NK-92 treated with Interleukin-12 subunit alpha and Interleukin-12 subunit beta, amount 100 ng/mL, for 24 hours (cell line): ENCODE measurements at places on chromosomes 7 and 10.

DNA sequence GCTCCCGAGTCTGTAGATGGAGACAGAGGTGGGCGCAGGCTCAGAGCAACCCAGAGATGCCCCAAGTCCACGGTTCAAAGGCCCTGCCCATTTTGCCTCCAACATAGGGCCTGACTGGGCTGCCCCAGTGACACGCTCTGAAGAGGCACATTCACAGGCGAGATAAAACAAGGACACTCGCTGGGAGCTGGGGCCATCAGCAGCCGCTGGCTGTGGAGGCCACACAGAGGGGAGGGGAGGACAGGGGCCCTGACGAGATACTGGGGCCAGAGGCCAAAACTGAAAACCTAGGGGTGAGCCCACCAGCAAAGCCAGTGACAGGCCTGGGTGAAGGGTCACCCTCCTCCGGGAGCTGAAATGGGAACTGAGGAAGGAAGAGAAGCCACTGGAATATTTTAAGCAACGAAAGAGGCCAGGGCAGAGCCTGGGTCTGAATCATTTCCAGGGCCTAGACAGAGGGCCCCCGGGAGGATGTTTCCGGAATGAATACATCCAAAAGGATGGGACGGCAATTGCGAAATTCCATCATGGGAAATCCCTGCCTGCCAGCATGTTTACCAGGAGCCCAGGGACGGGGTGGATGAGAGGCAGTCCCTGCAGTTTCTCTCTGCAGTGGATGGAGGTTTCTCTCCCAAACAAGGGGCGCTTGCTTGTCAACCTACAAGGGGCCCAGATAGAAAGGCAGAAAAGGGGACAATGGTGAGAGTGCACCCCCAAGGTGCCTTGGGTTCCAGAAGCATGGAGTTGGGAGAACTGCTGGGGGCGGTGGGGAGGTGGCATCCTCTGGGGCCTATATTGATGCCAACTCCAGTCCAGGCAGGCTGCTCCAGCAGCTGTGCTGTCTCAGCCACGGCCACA lies 29.0 kb upstream of the HSPA12A start:
- DNase-seq, result no peak

DNA sequence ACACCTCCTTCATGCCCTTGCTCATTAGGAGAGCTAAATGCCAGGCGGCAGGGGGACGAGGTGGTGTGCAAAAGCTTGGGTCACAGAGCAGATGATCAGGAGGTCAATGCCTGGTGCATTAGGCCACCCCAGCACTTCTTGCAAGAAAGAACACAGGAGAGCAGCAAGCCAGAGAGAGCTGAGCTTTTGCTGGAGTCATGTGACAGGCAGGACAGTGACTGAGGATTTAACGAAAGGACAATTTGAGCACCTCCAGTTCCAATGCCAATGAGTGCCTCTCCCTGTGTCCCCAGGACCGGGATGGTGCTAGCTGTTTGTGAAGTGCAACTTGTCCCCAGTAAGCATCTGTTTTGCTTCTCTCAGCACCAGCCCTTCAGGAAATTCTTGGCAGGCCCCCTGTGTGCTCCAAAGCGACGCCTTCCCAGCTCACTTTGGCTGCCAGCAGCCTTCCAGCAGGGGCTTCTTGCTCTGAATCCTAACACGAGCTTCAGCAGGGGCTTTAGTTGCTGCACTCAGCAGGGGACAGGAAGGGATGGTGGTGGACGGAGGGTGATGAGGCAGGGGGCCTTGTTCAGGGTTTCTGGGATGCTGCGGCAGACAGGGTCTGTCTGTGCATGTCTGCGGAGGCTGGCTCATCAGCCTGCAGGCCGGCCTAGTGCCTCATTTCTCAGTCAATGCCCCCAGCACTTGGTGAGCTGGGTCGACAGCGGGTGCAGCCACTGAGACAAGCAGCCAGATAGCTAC lies 368.1 kb downstream of the RPS24 start:
- DNase-seq, result no peak

- DNase-seq, result no peak
These were observed 58.2 kb downstream of the ABI1 start for GRCh38 chr10:26802527-26802926.

- no peak for DNase-seq
These were observed 530.8 kb downstream of the CNTNAP2 start for GRCh38 chr7:146647445-146647844.

- DNase-seq, result no peak
These were observed 5.9 kb upstream of the INHBA start for GRCh38 chr7:41708581-41709358.

GRCh38 chr10:128995676-128996075 lies 471.4 kb upstream of the MGMT start:
- DNase-seq, result no peak

- no peak for DNase-seq
These were observed 52.1 kb downstream of the MPP7 start for GRCh38 chr10:28250782-28251181.

DNA sequence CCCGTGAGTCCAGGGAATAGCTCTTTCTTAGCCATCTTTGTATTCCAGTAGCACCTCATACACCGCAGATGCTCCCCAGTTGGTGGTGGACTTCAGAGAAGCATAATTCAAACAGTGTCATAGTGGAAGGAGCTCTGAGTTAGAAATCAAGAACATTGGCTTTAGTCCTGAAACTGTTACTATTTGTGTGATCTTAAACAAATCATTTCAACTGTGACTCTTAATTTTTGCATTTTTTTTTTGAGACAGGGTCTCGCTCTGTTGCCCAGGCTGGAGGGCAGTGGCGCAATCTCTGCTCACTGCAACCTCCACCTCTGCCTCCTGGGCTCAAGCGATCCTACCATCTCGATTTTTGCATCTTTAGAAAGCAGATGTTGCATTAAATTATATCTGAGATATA lies 1.8 kb downstream of the BPGM start:
- DNase-seq, result no peak

DNA sequence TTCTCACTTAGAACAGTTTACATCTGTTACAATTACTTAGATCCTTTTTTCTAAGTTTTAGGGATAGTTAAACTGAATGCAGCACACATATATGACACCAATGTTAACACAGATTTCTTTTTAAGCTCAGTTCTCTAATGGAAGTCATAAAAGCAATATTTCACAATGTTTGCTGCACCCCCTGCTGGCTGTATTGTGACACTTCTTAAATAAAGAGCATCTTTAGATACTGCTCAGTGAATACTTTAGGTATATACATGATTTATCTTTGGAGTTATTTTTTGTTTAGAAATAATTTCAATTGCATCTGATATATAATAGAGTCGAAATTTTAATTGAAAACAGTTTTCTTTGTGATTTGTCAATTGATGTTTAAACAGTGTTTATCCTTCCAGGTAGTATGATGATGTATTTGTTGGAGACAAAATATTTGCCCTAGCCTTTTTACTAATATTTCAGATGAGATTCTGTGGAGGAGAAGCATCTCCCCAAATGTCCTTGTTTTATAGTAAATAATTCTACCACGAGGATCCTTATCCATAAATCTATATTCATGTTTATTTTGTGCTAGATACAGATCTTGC lies 174.4 kb downstream of the ST7 start:
- peak; percentile 3 for DNase-seq

DNA sequence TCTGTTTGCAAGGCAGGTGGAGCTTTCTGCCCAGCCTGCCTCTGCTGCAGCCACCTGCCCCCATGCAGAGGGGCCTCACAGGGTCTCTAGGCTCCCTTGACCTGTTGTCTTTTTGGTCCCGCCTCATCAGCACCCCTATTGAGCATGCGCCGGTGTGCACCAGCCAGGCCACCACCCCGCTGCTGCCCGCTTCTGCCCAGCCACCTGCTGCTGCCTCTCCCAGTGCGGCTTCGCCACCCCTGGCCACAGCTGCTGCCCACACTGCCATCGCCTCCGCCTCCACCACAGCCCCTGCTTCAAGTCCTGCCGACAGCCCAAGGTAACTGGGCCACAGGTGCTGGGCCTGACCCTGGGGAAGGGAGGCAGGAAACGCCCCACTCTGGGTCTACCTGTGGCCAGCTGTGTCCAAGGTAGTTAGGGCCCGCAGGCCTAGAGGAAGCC lies 38.1 kb downstream of the LDB3 start:
- DNase-seq, result no peak

DNA sequence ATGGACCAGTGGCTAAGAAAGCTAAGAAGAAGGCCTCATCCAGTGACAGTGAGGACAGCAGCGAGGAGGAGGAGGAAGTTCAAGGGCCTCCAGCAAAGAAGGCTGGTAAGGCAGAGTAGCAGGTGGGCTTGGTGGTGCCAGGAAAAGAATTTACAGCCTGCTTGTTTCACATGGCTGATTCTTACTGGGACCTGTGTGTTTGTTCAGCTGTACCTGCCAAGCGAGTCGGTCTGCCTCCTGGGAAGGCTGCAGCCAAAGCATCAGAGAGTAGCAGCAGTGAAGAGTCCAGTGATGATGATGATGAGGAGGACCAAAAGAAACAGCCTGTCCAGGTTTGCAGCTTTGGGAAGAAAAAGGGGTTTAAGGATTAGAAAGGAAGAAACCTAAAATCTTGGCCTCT lies 5.0 kb downstream of the NOLC1 start:
- DNase-seq, result no peak

DNA sequence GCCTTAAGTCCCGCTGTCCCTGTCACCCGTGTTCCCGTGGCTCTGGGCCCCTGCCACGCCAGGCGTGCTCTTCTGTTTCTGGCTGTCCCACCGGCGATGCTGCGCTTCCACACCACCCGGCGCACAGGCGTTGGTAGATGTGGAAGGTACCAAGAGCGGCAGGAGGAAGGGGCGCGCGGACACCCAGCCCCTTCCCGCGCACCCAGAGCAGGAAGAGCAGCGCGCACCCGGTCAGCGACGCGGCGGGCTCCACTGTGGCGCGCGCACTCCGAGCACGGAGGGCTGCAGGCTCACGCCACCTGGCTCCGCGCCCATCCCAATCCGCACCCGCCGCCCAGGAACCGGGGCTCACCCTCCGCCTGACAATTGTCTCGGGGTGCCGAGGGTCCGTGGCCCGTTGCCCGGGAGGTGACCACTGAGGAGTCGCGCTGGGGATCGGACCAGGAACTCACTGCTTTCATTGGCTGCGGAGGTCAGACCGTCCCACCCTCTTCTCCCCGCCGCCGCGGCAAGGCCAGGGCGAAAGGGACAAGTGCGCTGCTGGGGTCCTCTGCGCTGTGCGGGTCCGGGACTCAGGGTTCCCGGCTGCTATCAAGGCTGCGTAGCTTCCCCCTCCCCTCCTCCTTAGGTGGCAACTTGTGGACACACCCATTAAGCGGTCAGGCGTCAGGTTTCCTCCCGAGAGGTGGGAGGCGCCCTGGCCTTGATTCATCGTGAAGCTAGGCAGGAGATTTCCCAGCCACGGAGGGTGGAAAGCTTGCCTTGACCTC lies 121.6 kb upstream of the ZNF92 start:
- peak; percentile 53 for DNase-seq

- no peak for DNase-seq
These were observed 947.9 kb upstream of the LRRN3 start for GRCh38 chr7:110142939-110143526.

- DNase-seq, result no peak
These were observed 18.9 kb downstream of the RBAK start for GRCh38 chr7:5064391-5065106.

DNA sequence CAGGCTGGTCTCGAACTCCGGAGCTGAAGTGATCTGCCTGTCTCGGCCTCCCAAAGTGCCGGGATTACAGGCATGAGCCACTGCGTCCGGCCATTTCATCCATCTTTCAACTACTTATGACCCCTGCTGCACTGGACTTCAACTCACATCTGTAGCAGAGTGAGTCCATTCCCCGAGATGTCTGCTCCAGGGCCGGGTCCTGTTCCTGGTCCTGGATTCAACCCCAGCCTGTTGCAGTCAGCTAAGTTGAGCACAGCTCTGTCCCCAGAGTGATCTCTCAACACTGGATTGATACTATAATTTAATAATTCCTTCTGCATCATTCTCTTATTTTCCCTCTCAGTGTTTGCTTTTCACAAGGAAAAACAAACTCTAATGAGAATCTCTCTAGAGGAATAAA lies 25.8 kb downstream of the PRTFDC1 start:
- no peak for DNase-seq

GRCh38 chr10:92766451-92766850 lies 76.7 kb downstream of the HHEX start:
- no peak for DNase-seq

GRCh38 chr10:31148951-31149350 lies 117.3 kb upstream of the ZNF438 start:
- DNase-seq, result no peak

- no peak for DNase-seq
These were observed 36.8 kb upstream of the NRP1 start for GRCh38 chr10:33371234-33371633.

GRCh38 chr7:112192236-112193154 lies 13.7 kb downstream of the DOCK4 start:
- DNase-seq, result no peak

DNA sequence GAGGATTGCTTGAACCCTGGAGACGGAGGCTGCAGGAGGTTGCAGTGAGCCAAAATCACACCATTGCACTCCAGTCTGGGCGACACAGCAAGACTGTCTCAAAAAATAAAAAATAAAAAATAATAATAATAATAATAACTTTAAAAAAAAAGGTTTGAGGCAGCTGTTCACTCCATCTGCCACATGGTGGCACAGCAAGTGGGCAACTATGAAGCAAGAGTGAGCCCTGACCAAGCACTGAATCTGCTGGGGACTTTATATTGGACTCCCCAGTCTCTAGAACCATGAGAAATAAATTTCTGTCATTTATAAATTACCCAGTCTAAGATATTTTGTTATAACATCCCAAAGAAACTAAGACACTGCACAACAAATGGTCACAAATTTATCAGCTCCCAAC lies 14.6 kb upstream of the BRI3 start:
- no peak for DNase-seq

GRCh38 chr7:31679574-31680305 lies 7.3 kb upstream of the PPP1R17 start:
- DNase-seq, result no peak

DNA sequence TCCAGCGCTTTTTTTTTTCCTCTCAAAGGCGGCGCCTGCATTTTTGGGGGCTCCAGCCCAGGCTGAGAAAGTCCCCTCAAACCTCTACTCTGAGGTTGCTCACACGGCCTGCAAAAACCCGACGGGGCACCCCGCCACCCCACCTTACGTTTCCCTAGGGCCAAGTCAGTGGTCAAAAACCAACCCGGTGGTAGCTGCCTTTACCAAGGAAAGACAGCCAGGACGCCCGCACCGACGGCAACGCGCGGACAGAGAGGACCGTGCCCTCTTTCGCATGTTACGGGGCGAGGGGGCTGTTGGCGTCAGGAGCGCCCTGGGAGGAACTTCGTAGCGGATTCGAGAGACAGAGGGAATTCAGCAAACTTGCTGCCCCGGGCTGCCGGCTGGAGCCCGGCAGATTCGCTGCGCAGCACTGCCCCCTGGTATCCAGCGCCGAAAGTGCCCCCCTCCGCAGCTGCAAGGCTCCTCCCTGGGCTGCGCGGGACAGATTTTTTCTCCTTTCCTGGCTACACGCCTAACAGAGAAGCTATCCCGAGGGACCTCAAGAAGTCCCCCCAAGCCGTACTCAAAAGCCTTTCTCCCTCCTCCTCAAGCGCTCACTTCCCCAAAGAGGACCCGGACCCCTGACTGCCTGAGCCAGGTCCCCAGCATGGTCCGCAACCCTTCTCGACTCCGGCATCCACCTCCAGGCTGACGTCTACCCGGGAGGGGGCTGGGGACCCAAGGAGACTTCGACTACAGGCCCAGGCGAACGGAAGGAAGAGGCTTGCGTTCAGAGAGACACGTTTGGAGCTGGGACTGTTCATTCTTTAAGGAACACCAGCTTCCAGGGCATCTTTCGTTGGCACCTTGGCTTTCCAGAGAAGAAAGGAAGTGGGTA lies 27.7 kb upstream of the VAX1 start:
- DNase-seq, result no peak
